ENCODE measurements at places on chromosomes 4 and X. TPM values are rescaled to one million over a fixed set of nuclear protein-coding genes. Genes with fewer than 3 reads are reported as not detected.

ARMCX4 gene
- 21.9 TPM for total RNA-seq

DMD gene
- total RNA-seq, result 23.2 TPM

FABP2 gene
- not detected for total RNA-seq

PRKX gene
- 54.0 TPM for total RNA-seq

SPANXB1 gene
- not detected for total RNA-seq

CENPVL2 gene
- 1.4 TPM for total RNA-seq

SPANXD gene
- total RNA-seq, result not detected

CENPVL3 gene
- 5.4 TPM for total RNA-seq

GUCY1A1 gene
- total RNA-seq, result 4.0 TPM

MAGEB5 gene
- not detected for total RNA-seq

ARAP2 gene
- 11.6 TPM for total RNA-seq

VCX2 gene
- total RNA-seq, result not detected

DNA sequence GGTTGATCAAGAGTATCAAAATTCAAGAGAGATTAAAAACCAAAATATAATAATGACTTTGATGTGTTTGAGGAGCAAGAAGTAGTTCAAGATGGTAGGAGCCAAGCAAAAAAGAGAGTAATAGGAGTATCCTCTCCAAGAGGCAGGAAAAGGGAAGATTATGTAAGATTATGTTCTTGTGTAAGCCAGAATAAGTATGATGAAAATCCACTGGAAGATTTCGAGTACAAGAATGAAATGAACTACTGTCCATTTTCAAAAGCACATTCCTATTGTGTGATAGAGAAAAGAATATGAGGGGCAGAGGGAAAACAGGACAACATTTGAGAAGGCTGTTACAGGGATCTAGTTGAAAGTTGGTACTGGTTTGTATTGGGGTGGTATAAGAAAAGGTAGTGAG is 659.6 kb upstream of the INTU start:
- H3K27me3 ChIP-seq, result no peaks in the 10 kb centered on the region
- H3K27ac ChIP-seq, result no peak overlapping the region
- no peaks in the 10 kb centered on the region for H3K36me3 ChIP-seq

GRCh38 chr4:122854447-122855352 is 28.1 kb downstream of the FGF2 start:
- peaks cover 11% of the 10 kb centered on the region for H3K4me1 ChIP-seq
- H3K27ac ChIP-seq, result peak overlapping the region; percentile 53
- H3K4me3 ChIP-seq, result no peak overlapping the region
- H3K36me3 ChIP-seq, result no peaks in the 10 kb centered on the region
- no peak for DNase-seq

DNA sequence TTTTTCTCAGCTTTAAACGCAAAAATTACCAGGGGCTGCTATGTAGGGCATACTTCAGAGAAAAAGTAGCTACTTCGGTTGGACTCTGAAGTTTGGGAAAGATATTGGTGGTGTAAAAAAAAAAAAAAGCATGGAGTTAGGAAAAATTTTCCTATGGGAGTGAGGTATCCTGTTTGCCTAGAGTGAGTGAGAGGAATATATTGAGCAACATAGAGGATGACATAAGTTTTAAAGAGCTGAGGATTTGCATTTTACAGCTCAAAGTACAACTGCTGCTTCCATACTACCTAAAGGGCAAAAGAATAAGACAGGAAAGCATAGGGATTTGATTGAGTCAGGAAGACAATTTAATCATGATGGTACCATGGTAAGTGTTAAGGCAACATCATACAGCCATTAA is 7.3 kb downstream of the GPRASP1 start:
- peaks cover 1% of the 10 kb centered on the region for H3K4me1 ChIP-seq
- DNase-seq, result no peak
- no peak overlapping the region for H3K4me3 ChIP-seq
- H3K27me3 ChIP-seq, result no peaks in the 10 kb centered on the region
- no peak overlapping the region for H3K27ac ChIP-seq

GRCh38 chr4:163215896-163216295 is 49.2 kb upstream of the NAF1 start:
- H3K4me3 ChIP-seq, result no peak overlapping the region
- no peak overlapping the region for H3K27ac ChIP-seq
- no peak for DNase-seq
- H3K36me3 ChIP-seq, result no peaks in the 10 kb centered on the region

DNA sequence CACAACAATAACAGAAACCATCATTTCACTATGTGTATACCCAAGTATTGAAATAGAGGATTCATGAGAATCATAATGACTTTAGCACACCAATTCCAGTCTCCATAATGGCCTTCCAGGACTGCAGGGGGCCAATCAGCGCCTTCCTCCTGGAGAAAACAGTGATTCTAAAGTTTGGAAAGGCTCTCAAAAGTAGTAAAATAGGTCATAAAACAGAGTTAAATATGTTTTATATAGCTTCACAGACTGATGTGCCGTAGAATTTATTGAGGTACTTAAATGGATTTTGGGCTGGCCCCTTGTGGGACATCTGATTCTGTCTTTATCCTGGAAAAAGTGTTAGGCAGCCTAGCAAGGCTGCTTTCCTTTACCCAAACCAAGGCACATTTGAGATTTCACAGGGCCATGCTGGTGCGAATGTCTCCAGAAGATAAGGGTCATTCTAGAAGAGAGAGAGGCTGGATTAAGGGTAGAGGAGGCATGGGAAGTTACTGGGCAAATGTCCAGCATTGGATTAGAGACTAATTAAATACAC is 543.9 kb downstream of the GALNTL6 start:
- no peak overlapping the region for H3K4me3 ChIP-seq
- no peaks in the 10 kb centered on the region for H3K27me3 ChIP-seq
- DNase-seq, result no peak

GRCh38 chr4:2183394-2183793 is 58.5 kb downstream of the HAUS3 start:
- H3K4me3 ChIP-seq, result no peak overlapping the region
- no peak overlapping the region for H3K27ac ChIP-seq
- peaks cover 7% of the 10 kb centered on the region for H3K36me3 ChIP-seq
- no peaks in the 10 kb centered on the region for H3K27me3 ChIP-seq

DNA sequence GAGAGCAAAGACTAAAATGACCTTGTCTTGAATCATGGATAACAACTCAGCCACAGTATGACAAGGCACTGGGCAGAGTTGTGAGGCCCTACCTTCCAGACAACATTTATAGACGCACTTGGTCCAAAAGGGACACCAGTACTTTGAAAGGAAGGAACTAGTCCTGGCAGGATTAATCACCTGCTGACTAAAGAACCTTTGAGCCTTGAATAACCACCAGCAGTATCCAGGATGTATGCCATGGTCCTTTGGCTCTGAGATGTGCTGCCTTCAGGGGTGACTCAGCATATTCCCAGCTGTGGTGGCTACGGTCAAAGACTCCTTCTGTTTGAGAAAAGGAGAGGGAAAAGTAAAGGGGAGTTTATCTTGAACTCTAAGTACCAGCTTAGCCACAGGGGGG is 118.1 kb upstream of the PRR32 start:
- H3K36me3 ChIP-seq, result no peaks in the 10 kb centered on the region
- no peak for DNase-seq
- H3K27me3 ChIP-seq, result no peaks in the 10 kb centered on the region

- no peaks in the 10 kb centered on the region for H3K27me3 ChIP-seq
- H3K4me3 ChIP-seq, result no peak overlapping the region
- no peak overlapping the region for H3K27ac ChIP-seq
- H3K4me1 ChIP-seq, result no peaks in the 10 kb centered on the region
Observed at GRCh38 chrX:132153166-132153565, 25.3 kb upstream of the FRMD7 start.

GRCh38 chrX:52352551-52352950 is 16.3 kb upstream of the XAGE2 start:
- H3K27me3 ChIP-seq, result no peaks in the 10 kb centered on the region
- peaks cover 10% of the 10 kb centered on the region for H3K4me1 ChIP-seq
- peak overlapping the region; percentile 62 for H3K27ac ChIP-seq

DNA sequence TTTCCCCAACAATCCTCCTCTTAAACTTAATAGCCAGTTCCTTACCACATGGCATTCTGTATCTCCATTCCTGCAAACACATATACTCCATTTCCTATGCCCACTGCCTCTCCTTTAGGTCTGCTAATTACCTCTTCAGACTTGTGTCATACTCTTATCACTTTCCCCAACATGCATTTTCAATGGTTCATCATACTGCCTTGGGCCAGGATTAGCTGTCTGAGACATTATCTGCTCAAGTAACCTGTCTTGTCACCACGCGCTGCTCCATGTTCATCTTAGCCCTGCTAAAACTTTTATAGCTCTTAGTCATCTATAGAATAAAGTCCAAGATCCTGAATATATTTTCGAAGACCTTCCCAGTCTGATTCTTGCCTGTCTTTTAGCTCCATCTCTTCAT is 224.1 kb upstream of the GK2 start:
- no peaks in the 10 kb centered on the region for H3K36me3 ChIP-seq
- no peak for DNase-seq
- H3K27ac ChIP-seq, result no peak overlapping the region
- peaks cover 3% of the 10 kb centered on the region for H3K27me3 ChIP-seq

GRCh38 chr4:21697583-21697982 is 251.0 kb downstream of the KCNIP4 start:
- peak overlapping the region; percentile 50 for H3K4me3 ChIP-seq
- H3K4me1 ChIP-seq, result peaks cover 8% of the 10 kb centered on the region
- DNase-seq, result peak; percentile 11
- peaks cover 21% of the 10 kb centered on the region for H3K27me3 ChIP-seq

GRCh38 chr4:101264993-101265815 is 82.1 kb downstream of the PPP3CA start:
- no peaks in the 10 kb centered on the region for H3K27me3 ChIP-seq
- H3K36me3 ChIP-seq, result no peaks in the 10 kb centered on the region
- peaks cover 41% of the 10 kb centered on the region for H3K4me1 ChIP-seq
- DNase-seq, result no peak

DNA sequence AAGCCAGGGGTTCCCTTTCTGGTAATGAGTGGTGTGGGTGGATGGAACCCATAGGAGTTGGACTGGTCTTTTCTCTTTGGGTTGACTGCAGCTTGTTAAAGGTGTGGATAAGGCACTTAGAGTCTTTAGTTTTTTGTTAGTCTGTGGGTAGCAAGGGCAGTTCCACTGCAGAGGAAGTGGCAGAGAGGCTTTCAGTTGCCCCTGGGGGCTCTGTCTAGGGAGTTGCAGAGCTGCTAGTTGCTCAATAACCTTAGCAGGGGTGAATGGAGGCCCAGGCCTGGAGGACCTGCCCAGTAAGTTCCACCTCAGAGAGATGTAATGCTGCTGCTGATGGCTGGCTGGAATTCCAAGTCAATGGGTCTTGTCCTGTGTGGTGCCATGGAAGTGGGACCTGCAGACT is 282.6 kb upstream of the NDST4 start:
- no peak overlapping the region for H3K27ac ChIP-seq
- no peak overlapping the region for H3K4me3 ChIP-seq
- no peak for DNase-seq
- H3K4me1 ChIP-seq, result no peaks in the 10 kb centered on the region
- no peaks in the 10 kb centered on the region for H3K27me3 ChIP-seq
- no peaks in the 10 kb centered on the region for H3K36me3 ChIP-seq

GRCh38 chrX:139892512-139892911 is 40.3 kb downstream of the ATP11C start:
- H3K27me3 ChIP-seq, result no peaks in the 10 kb centered on the region
- DNase-seq, result no peak
- no peak overlapping the region for H3K27ac ChIP-seq

GRCh38 chr4:182893047-182893446 is 24.1 kb downstream of the DCTD start:
- no peaks in the 10 kb centered on the region for H3K27me3 ChIP-seq
- no peak for DNase-seq
- H3K36me3 ChIP-seq, result peaks cover 49% of the 10 kb centered on the region
- no peak overlapping the region for H3K4me3 ChIP-seq

DNA sequence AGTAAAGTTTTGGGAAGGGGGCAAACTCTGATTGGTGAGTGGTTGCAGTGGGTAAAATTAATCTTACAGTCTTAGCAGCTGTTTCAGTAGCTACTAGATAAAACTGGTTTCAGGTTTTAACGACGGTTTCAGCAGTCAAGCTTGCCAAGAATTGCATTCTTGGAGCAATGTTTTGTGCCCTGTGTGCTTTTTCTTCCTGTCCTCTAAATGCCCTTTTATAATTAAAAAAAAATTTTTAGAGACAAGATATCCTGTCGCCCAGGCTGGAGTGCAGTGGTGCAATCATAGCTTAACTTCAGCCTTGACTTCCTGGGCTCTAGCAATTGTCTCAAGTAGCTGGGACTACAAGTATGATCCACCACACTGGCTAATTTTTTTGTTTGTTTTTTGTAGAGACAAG is 6.3 kb upstream of the PPEF2 start:
- no peak for DNase-seq
- no peaks in the 10 kb centered on the region for H3K4me1 ChIP-seq
- H3K36me3 ChIP-seq, result peaks cover 6% of the 10 kb centered on the region

DNA sequence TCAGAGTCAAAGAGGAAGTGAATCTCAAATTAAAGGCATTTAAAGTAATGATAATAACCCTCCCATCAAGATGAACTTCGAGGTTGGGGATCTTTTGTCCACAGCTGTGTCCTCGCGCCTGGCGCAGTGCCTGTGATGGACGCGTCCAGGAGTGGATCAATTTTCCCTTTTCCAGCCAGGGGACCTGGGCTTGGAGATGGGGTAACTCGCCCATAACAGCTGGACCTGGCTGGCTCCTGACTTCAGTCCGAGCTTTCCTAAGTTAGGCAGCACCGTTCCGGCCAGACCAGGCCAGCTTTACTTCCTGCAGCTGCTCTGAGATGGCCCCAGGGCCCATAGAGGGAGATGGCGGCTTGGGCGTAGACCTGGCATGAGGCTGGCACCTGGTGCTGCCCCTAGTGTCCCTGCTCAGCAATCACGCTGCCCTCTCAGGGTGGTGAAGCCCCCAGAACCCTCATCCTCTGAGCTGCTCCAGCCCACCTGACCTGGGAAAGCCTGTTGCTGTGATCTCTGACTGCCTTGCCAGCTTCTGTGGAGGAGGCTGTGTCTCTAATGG is 23.9 kb downstream of the ADRA2C start:
- no peaks in the 10 kb centered on the region for H3K36me3 ChIP-seq
- peaks cover 2% of the 10 kb centered on the region for H3K4me1 ChIP-seq
- DNase-seq, result no peak
- peaks cover 19% of the 10 kb centered on the region for H3K27me3 ChIP-seq
- H3K4me3 ChIP-seq, result no peak overlapping the region

- no peaks in the 10 kb centered on the region for H3K4me1 ChIP-seq
- peaks cover 15% of the 10 kb centered on the region for H3K36me3 ChIP-seq
- DNase-seq, result no peak
- H3K4me3 ChIP-seq, result no peak overlapping the region
Observed at GRCh38 chrX:120145295-120145925, 13.0 kb upstream of the RHOXF2 start.

DNA sequence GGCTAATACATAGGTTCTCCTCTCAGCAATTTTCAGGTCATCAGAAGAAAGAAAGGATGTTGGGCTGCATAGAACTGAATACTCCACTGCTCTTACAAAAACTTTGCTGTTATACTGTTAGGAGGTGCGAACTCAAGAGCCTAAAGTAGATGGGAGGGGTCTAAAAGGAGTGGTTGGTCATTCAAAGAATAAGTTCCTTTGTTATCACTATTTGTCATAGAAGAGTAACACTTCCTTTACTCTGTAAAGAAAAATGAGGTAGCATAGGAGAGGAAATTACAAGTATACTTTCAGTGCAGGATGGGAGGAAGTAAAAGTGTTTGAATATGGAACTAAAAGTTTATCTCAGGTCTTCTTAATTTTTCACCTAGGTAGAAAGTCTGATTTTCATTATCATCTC is 61.5 kb downstream of the CCNI start:
- H3K27me3 ChIP-seq, result no peaks in the 10 kb centered on the region
- peaks cover 22% of the 10 kb centered on the region for H3K36me3 ChIP-seq
- H3K27ac ChIP-seq, result no peak overlapping the region
- no peaks in the 10 kb centered on the region for H3K4me1 ChIP-seq
- no peak for DNase-seq

Data from progenitor cell of endocrine pancreas (in vitro differentiated cells).